ENCODE measurements at places on chromosomes 6 and 20.

- DNase-seq = no peak
Measured at GRCh38 chr6:113662093-113662665, 195.0 kb upstream of the MARCKS start.

- DNase-seq = no peak
Measured at GRCh38 chr20:60490217-60491050, 532.2 kb downstream of the CDH26 start.

- no peak for DNase-seq
Measured at GRCh38 chr6:116975600-116975999, 98.6 kb downstream of the RFX6 start.

DNA sequence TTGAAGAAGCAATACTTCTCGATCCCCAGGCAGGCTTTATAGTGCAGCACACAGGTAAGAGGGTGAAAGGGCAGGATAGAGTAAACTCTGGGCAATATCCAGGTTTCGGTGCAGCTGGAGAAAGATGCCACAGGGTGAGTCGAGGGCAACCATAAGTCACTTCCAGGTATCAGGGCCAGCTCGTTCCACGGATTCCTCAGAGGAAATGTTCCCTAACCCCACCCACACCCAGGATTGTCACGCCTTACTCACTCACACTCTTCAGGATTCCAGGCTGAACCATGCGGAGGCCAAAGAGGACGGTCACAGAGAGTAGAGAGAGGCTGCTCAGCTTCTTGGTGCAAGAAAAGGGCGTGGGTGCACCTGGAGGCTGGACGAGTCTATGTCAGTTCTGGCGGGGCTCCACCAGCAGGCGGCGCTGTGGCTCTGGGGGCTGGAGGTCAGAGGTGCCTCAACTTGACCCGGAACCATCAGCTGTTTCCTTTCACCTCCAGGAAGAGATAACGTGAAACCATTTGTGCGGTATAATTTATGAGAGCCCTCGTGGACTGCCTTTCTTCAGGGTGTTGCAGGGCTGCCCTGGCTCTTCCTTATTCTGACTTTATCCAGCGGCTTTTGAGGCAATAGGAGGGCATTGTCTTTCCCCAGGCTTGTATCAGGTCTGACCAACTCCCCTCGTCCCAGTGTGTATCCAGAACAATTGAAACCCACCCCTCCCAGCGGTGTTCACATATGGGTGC, 14.5 kb upstream of the WFDC12 start:
- DNase-seq = no peak

DNA sequence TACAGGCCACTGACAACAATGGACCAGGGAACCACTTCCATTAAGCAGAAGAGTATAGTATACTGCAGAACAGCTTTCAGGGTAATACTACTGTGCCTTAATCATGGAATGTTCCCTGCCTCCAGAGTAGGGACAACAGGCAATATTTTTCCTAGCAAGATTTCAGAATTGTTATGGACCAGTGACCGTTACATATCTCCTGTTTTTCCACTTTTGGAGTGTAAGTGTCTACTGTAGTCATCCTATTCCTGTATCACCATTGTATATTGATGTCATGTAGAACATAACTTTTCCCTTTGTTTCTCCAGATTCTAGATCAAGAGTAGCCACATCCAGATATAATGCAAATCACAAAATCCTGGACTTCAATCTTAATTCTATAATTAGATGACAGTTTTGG, 1.9 kb upstream of the GJE1 start:
- no peak for DNase-seq

DNA sequence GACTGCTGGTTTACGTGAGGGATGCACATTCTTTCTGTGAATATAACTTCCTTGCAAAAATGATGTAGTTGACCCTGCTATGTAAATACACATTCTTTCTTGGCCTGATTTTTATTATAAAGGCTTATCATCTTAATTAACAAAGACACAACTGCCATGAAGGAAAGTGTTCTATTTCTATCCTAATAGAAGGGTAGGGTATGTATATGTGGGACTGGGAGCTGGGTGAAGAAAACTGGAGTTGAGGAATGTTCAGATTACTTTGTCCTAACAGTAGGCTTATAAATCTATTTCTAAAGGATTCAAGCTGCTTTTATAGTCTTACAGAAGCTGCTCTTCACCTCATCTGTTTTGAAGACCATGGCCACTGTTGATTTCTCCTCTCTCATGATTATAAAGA, 76.5 kb upstream of the RGS17 start:
- DNase-seq = peak; percentile 27

- no peak for DNase-seq
Measured at GRCh38 chr6:12037798-12038197, 25.7 kb downstream of the HIVEP1 start.

- no peak for DNase-seq
Measured at GRCh38 chr20:12860619-12861247, 148.0 kb upstream of the SPTLC3 start.

- DNase-seq = no peak
Measured at GRCh38 chr6:143838395-143838794, 4.7 kb upstream of the LTV1 start.

- no peak for DNase-seq
Measured at GRCh38 chr6:105272786-105273185, 93.0 kb upstream of the POPDC3 start.

DNA sequence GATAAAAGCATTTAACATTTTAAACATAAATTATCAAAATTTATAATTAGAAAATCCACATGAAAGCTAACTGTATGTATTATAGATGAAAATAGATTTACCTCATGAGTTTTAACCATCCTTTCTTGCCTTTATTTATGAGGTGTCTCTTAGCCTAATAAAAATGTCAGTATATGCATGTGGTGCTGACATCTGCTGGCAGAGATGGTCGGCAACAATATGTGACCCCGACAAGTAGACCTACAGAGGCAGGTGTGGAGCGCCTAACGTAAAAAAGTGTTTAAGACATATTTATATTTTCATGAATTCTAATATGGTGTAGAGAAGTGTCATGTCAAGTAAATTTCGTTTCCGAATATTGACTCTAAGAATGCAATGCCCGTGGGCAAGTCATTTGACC, 149.0 kb upstream of the FUT9 start:
- DNase-seq = no peak

DNA sequence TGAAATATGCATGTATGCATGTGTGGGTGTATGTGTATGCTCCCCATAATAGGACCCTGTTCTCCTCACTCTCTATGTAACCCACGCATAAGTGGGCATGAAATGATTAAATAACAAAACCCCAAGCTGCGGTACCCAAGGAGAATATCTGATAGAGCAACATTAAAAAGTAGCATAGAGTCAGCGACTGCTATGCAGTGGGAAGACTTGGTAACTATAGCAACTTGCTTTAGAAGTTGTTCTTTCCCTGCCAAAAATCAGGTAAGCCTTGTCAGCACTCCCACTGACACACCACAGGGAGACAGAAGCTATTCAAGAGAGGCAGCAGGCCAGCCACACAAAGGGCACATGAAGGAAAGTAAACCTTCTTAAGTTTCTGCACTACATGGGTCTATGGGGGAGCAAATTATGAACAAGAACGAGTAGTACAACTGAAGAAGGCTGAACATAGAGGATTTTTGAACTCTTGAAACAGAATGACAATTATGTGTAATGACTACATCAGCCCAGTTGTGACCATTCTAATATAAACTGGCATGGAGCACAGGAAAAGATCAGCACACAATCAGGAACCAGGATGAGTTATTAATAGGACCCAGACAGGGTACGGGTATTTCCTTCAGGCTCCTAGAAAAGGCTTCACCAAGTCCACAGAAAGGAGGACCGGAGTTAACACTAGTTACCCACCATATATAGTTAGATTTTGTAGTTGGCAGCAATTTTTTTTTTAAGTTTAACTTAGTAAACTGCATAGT, 89.9 kb downstream of the GPR6 start:
- no peak for DNase-seq

DNA sequence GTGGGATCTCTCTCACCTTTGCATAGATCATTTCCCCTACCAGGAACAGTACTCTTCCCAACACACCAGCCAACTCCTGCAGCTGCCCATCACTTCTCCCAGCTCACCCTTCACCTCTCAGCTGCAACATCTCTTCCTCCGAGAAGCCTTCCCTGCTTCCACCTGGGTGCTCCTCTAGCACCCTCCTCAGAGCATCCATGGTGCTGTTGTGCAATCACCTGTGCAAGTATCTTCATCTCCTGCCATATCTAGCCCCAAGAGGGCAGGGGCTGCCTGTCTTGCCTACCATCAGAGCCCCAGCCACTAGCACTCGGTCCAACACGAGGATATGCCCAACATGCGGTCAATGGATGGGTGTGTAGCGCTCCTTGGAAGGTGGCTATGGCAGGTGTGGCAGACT, 75.8 kb downstream of the BANF2 start:
- no peak for DNase-seq

DNA sequence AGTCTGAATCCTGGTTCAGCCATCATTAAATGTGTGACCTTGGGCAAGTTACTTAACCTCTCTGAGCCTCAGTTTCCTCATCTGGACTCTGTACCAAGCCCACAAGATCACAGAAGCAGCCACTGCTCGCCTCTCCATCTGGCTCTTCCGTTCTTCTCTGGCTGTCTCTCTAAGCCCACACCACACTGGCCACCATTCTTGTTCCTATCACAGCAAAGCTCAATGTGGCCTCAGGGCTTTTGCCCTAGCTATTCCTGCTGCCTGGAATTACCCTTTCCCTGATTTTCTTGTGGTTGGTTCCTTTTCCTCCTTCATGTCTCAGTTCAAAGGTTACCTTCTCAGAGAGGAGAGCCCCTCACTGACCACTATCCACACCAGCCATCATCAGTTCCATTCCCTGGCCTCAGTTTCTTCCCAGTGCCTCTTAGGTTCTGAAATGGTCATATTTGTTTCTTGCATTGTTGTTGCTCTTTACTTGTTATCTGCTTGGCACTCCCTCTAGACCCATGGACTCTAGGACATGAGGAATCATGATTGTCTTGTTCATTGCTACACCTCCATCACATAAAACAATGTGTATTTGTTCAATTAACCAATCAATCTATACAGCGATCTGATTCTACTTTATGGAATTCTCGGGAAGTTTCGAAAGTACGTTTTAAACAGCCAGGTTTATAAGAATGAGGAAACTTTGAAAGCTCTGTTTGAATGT, 56.5 kb upstream of the PTPN1 start:
- no peak for DNase-seq

DNA sequence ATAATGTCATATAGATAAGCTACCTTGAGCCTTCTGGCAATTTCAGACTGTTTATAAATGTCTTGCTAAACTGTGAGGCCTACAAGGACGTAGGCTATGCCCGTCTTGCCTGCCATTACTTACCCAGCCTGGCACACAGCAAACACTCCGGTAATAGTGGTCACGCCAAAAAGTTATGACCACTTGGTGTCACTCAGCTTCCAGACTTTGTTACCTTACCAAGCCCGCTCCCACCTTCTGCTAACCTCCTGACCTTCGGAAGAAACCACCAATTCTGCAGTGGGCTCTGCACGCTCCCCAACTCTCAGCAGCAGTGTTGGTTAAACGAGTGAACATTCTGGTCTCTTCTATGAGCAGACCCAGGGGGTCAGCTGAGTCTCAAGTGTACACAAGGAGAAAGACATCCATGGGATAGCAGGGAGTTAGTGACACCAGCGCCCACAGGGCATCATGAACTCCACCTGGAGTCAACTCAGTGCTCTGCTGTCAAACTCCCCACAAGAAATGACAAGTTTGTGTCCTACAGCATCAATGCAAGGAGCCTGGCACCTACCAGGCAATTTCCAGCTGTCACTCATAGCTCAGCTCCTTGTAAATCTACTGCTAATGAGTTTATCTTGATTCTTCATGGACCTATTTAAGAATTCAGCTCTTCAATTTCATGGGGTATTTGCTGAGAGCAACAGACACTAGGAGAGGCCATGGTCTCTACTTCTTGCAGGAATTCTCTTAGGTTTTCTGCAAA, 119.9 kb downstream of the TTLL2 start:
- no peak for DNase-seq

DNA sequence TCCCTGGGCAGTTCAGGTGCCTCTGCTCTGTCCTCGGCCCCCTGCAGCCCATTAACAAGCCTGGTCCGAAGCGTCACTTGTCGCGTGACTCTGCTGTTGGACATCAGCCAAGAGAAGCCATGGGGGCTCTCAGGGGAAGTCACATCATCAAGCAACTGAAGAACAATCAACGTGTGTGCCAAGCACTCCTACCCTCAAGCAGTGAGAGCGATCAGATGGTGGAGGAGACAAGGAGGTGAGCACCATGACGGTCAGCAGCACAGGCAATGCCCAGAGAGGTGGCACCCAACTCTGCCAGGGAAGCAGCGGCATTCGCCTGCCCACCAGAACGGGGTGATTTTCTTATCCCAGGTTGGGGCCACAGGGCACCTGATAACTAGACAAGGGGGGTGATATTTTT, 132.7 kb downstream of the AGPAT4 start:
- DNase-seq = no peak

DNA sequence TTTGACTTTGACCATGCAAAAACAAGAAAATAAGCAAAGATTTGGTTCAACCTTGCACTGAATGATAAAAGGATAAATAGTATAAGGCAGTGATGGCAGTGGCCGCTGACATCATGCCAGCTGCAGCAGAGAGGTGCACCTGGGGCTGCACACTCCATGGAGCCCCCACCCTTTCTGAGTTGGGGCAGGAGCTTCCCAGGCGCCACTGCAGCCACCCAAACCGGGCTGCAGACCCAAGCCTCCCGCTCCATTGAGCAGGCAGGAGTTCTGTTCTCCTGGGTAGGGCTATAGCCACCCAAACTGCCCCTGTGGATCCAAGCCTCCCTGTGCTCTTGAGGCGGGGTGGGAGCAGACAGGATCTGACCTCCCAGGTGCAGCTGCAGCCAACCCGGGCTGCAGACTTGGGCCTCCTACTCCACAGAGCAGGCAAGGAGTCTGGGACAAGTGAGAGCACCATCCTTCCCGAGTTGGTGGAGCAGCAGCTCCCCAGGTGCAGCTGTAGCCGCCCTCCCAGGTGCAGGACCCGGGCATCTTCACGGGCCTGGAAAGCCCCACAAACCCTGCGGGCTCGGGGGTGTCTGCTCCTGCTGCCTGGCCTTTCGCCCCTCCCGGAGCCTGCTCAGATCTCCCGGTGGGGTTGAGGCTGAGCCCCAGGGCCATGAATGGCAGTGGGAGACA, 537.9 kb downstream of the TENT5A start:
- no peak for DNase-seq

- no peak for DNase-seq
Measured at GRCh38 chr6:166957087-166957804, 896 bp upstream of the RNASET2 start.

GRCh38 chr6:144104898-144105487, 9.6 kb upstream of the SF3B5 start:
- peak; percentile 58 for DNase-seq

All from fibroblast of skin of left quadriceps (primary cell).